NCI-H1092 treated with DMSO at 0.1 percent for 48 hours (cell line): ENCODE measurements at places on chromosomes 3 and 15.

GRCh38 chr3:162213956-162214355 is 717.3 kb downstream of the OTOL1 start:
- DNase-seq = no peak

DNA sequence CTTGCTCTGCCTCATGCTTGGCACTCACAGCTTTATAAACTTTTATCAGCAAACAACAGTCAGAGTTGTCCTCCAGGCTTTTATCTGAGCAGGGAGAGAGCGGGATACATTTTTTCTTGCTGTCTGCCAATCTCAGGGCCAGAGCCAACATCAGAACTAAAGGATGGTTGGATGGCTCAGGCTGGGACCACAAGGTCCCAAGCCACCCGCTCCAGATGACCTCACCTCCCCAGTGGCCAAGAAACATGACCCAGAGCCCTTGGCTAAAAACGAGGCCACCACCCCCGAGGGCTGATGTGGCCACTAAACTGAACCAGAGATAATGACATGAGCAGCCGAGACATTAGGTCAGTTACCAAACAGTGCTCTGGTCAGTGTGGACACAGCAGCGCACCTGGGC is 18.8 kb upstream of the SPATA12 start:
- DNase-seq = no peak

DNA sequence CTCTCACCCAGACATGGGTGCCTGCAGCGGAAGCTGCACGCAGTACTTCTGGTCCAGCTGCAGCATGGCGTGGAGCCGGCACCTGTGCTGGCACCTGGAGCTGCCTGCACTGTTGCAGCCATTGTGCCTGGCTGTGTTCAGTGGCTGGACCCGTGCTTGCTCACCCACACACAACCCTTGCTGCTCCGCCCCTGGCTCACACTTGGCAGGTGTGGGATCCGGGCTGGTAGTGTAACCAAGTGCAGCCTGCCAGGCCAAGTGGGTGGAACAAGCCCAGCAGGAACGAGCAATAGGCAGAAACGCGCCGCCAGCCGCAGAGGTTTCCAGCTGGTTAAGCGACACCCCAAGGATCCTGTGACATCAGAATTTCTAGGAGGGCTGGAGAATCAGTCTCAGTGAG is 11.2 kb upstream of the SCAPER start:
- DNase-seq = no peak

GRCh38 chr3:27503526-27503925 is 19.3 kb upstream of the SLC4A7 start:
- no peak for DNase-seq

DNA sequence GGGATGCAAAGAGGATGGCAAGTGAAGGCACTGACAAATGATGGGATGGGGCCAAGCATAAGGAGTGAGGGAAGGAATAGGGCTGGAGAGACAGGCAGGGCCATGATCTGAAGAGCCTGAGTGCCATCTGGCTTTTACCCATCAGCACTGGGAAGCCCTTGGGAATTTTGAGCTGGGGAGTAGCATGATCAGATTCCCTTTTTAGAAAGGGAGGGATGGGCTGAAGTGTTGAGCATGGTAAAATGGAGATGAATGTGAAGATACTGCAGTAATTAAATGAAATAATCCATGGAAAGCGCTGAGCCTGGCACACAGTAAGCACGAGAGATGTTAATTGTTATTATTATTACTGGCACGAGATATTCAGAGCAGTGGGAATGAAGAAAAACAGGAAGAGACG is 9.9 kb downstream of the RBP1 start:
- no peak for DNase-seq
